ENCODE measurements at places on chromosomes 6 and 20.
A peak's percentile ranks its signal among the peaks of the same experiment; 100 is the strongest.

DNA sequence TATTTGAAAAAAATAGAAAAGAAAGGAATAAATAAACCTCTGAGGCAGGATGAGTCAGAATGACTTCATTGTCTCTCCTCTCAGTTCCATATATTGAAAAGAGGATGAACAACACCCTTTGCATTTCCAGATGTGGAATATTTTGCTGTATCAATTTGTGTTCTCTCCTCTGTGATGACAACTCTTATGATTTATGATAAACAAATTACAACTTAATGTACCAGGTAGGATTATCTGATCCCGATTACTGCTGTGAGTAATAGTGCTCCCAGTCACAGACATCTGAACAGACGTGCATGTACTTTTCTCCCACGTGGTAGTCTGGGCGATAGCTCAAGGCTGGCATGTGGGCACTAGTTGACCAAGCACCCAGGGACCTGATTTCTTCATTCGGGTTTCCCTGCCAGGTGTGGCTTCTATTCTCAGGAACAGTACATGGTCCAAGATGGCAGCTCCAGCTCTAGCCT is 142.1 kb upstream of the SULF2 start:
- no peaks in the 10 kb centered on the region for H3K36me3 ChIP-seq
- no peaks in the 10 kb centered on the region for H3K27me3 ChIP-seq
- no peak overlapping the region for H3K27ac ChIP-seq
- H3K4me1 ChIP-seq: no peaks in the 10 kb centered on the region

DNA sequence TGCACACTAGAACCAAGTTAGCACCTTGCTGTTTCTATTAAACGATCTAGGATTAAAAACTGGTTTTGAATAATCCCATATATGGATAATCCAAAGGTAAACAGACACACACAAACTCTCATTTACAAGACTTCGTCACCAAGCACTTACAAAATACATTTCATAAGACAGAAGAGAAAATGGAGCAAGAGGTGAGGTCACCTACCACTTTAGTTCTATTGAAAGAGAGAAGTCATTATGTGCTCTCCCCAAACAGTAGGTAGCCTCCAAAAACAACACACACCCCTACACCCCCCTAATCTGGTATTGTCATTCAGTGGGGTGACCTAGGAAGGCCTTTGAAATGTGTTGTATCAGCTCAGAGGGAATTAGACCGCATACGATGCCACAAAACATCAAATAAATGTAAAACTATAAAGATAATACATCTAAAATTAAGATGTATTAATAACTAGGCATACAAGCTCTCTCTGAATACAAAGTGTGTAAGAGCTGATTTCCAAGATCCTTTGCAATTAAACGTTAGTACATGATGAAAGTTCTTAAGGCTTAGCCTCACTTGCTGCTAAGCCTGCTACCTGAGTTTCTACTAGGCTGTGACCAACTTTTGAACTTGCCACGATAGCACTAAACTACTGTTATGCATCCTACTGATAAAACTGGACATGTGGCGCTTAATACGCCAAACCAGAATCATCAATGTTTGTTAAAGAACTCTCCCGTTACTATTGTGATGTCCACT is 1.6 kb downstream of the SRPK1 start:
- H3K27me3 ChIP-seq: no peaks in the 10 kb centered on the region
- H3K36me3 ChIP-seq: no peaks in the 10 kb centered on the region
- DNase-seq: peak; percentile 19
- H3K27ac ChIP-seq: no peak overlapping the region
- H3K4me1 ChIP-seq: no peaks in the 10 kb centered on the region
- peak overlapping the region; percentile 63 for H3K4me3 ChIP-seq

DNA sequence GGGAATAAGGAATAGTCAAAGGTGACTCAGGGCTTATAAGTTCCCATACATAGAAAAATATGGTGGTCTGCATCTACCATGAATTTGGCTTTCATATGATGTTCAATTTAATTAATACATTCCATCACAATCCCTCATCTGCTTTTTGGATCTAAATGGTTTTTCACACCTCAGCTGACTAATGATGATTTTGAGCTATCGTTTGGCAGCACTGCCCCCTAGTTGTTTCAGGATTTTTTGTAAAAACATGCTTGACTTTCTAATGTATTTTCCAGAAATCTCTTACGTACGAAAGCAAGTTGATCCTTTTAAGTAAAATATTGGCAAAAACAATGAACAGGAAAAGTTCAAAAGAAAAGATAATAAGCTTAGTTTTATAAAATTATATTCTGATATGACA is 408.6 kb upstream of the ADGRB3 start:
- no peak overlapping the region for H3K27ac ChIP-seq
- peak; percentile 30 for DNase-seq

DNA sequence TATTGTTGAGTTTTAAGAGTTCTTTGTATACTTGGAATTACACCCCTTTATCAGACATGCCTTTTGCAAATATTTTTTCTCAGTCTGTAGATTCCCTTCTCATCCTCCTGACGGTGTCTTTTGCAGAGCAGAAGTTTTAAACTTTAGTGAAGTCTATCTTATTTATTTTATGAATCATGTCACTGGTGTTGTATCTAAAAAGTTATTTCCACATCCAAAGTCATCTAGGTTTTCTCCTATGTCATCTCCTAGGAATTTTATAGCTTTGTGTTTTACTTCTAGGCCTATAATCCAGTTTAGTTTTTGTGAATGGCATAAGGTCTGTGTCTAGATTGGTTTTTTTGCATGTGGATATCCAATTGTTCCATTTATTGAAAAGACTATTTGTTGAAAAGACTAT is 271.3 kb downstream of the KIF16B start:
- H3K27ac ChIP-seq: no peak overlapping the region
- H3K36me3 ChIP-seq: no peaks in the 10 kb centered on the region
- no peaks in the 10 kb centered on the region for H3K4me1 ChIP-seq
- no peaks in the 10 kb centered on the region for H3K27me3 ChIP-seq

DNA sequence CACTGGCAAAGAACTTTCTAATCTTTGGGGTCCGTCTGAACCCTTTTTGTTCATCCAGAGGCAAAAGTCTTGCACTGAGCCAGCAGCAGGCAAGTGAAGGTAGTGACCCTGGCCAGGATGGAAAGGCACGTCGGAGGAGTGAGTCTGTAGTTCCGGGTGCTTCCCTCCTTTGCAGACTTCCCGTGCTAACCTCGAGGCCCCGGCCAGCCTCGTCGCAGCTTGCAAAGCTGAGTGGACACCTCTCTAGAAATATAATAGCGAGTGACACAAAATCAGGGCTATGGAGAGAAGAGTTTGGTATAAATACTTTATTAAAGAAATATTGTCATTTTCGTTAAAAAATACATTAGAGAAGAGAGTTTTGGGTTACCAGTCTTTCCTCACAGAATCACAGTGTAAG is 9.9 kb downstream of the PSMG4 start:
- H3K27ac ChIP-seq: no peak overlapping the region
- peaks cover 4% of the 10 kb centered on the region for H3K4me1 ChIP-seq
- H3K4me3 ChIP-seq: no peak overlapping the region
- H3K36me3 ChIP-seq: no peaks in the 10 kb centered on the region
- H3K27me3 ChIP-seq: no peaks in the 10 kb centered on the region
- no peak for DNase-seq

GRCh38 chr6:36929152-36929551 is 25.4 kb upstream of the PI16 start:
- H3K4me1 ChIP-seq: no peaks in the 10 kb centered on the region
- H3K36me3 ChIP-seq: peaks cover 13% of the 10 kb centered on the region
- H3K27me3 ChIP-seq: no peaks in the 10 kb centered on the region
- H3K27ac ChIP-seq: no peak overlapping the region
- no peak overlapping the region for H3K4me3 ChIP-seq

DNA sequence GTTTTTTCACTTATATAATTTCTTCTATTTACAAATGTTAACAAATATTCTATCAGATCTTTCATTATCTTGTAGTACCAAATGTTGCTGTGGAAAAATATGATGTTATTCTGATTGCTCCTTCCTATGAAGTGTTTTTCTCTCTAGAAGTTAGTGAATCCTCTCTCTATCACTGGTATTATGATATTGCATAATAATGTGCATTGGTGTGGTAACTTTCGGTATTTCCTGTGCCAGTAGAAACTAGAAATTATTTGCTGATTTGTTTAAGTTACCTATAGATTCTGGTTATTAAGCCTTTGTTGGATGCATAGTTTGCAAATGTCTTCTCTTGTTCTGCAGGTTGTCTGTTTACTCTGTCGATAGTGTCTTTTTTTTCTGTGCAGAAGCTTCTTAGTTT is 342.5 kb downstream of the CENPW start:
- H3K27ac ChIP-seq: no peak overlapping the region
- no peak for DNase-seq
- H3K27me3 ChIP-seq: no peaks in the 10 kb centered on the region
- no peak overlapping the region for H3K4me3 ChIP-seq

DNA sequence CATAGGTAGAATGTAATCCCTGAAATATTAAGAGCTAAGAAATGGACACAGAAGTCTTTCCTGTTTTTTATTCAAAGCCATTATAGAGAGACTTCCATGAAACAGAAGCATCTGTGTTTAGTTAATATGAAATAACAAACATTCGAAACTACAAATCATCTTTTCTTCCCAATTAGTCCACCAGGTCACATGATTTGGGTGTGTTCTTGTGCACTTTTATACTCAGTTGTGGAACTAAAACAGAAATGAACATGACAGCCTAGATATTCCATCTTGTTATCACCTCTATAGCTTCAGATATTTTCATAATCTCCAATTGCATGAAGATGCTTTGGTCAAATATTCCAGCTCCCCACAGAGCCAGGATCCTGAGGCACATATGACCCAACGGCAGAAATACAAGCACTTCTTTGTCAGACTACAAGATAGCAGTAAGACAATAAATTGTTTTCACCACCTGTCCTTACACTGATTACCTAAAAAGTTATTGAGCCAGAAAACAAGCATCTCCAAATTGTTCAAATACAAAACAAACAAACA is 116.8 kb upstream of the BEND6 start:
- no peak overlapping the region for H3K27ac ChIP-seq
- no peaks in the 10 kb centered on the region for H3K4me1 ChIP-seq
- H3K4me3 ChIP-seq: no peak overlapping the region
- no peaks in the 10 kb centered on the region for H3K27me3 ChIP-seq

Data from kidney (tissue), 22 donors.